ENCODE measurements at places on chromosomes 3 and 15.

DNA sequence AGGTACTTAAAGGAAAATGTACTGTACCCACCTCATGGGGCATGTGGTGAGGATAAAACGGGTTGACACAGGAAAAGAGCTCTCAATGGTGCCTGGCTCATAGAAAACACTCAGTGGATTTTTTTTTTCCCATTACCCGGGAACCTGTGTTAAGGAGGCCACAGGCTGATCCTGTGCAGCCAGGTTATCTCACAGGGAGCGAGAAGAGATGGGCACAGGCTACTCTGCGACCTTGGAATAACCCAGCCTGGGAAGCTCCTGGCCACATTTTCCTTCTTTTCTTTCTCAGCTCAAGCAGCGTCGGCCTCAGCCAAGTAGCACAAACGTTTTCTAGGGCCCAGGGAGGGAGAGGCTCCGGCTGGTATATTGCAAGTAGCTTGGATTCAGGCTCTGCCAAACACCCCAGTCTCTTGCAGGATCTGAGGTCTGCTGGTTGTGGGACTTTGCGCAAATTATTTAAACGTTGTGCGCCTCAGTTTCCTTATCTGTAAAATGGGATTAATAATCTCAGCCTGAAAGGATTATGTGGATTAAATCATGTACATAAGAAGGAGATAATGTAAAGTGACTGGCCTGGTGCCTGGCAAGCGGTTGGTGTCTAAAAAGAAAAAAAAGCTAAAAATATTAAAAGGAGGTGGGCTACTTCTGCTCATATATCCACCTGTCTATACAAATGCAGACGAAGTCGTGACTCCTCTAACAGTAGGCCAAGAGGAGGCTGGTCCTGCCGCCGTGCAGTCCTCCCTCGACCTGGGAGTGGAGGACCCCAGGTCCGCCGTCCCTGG, 2.2 kb downstream of the FURIN start:
- DNase-seq = no peak
- no peaks in the 10 kb centered on the region for H3K36me3 ChIP-seq
- peak overlapping the region; percentile 74 for H3K4me3 ChIP-seq
- peak overlapping the region; percentile 89 for H3K27ac ChIP-seq
- H3K27me3 ChIP-seq = no peaks in the 10 kb centered on the region

DNA sequence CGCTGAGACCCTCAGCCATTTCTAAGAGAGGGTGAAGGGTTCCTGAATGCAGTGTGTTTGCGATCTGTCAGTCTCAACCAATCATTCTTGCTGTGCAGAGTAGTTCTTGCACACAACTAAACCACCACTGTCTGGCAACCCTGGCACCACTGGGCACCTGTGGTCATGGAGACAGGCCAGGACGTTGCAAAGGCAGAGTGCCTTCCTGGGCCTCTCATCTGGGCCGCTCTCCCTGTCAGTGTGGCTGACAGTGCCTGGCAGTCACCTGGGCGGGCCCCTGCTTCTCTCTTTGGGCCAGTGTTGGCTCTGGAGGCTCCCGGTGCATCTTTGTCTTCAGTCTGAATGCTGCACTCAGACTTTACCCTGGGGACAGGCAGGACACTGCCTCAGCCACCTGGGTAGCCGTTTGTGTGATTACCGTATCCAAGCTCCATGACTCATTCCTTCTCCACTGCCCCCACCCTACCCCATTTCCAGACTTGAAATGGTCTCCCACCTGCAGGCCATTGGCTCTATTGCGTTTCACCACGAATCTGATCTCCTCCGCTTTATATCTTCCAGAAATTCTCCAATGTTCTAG, 104.6 kb upstream of the KLF13 start:
- DNase-seq = no peak
- no peaks in the 10 kb centered on the region for H3K27me3 ChIP-seq
- no peak overlapping the region for H3K4me3 ChIP-seq
- no peak overlapping the region for H3K27ac ChIP-seq

DNA sequence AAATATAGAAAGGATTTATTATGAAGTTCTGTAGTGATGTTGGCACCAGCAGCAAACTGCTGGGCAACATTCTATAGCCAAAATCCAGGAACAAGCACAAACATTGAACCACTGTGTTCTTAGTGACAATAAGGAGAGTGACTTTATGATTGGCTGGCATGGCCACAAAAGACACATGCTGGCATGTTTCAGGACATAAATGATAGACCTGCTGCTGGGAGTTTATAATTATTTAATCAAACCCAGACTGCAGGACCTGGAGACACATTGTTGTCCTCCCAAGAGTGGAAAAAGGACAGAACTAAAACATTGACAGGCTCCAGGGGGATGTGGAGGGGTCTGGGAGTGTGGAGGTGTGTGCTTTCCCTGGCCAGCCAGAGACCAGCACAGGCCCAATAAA, 255.3 kb upstream of the LRTM1 start:
- H3K4me1 ChIP-seq = no peaks in the 10 kb centered on the region
- H3K4me3 ChIP-seq = no peak overlapping the region
- no peak overlapping the region for H3K27ac ChIP-seq
- H3K36me3 ChIP-seq = no peaks in the 10 kb centered on the region
- DNase-seq = no peak

- no peak overlapping the region for H3K27ac ChIP-seq
- no peaks in the 10 kb centered on the region for H3K36me3 ChIP-seq
- H3K27me3 ChIP-seq = no peaks in the 10 kb centered on the region
These were observed 3.6 kb downstream of the CHDH start for GRCh38 chr3:53842436-53843194.

GRCh38 chr3:120636795-120637401, 40.8 kb downstream of the NDUFB4 start:
- no peaks in the 10 kb centered on the region for H3K4me1 ChIP-seq
- no peak for DNase-seq
- no peak overlapping the region for H3K4me3 ChIP-seq
- H3K36me3 ChIP-seq = no peaks in the 10 kb centered on the region

GRCh38 chr3:153036846-153037245, 125.2 kb upstream of the RAP2B start:
- H3K36me3 ChIP-seq = no peaks in the 10 kb centered on the region
- H3K4me3 ChIP-seq = no peak overlapping the region
- H3K4me1 ChIP-seq = no peaks in the 10 kb centered on the region
- DNase-seq = no peak
- H3K27me3 ChIP-seq = no peaks in the 10 kb centered on the region
- no peak overlapping the region for H3K27ac ChIP-seq

DNA sequence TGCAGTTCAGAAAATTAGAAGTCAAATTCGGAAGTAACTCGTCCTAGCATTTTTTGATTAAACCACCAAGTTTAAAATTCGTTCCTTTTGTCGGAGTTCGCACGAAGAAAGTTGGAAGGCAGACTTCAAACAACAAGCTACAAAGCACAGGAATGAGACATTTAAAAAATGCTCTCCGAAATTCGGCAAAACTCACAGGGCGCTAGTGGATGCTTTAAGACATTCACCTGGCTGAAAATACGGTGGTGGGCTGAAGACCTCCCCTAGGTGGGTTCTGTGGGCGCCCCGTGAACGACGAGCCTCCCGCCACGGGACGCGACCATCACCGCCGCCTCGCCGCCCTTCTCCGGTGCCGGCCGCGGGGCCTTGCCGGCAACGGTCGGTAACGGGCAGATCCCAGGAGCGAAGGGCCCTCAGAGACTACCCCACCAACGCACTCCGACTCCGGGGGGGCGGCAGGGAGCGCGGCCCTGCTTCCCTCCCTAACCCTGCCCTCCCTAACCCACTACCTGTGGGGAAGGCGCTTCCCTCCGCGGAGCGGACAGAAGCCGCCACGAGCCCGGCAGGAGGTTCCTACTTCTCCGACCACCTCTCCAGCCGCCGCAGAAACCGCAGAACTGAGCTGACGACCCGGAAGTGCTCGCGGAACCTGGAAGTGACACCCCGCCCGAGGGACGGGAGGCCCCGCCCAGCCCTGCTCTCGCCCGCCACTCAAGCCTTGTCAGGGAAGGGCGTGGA, at the start of gene GTF2A2:
Gene GTF2A2 (minus strand): TSS at position 619 of the 738 bp plus-strand sequence. CDS start 5,238 bp downstream, outside the sequence.
- no peak for DNase-seq
- peak within 1 kb of the TSS; percentile 64 for H3K4me3 ChIP-seq
- H3K27ac ChIP-seq = peak within 1 kb of the TSS; percentile 90
- peaks cover 34% of the 10 kb centered on the region for H3K4me1 ChIP-seq
- peaks cover 16% of the 10 kb centered on the region for H3K36me3 ChIP-seq
- no peaks in the 10 kb centered on the region for H3K27me3 ChIP-seq

DNA sequence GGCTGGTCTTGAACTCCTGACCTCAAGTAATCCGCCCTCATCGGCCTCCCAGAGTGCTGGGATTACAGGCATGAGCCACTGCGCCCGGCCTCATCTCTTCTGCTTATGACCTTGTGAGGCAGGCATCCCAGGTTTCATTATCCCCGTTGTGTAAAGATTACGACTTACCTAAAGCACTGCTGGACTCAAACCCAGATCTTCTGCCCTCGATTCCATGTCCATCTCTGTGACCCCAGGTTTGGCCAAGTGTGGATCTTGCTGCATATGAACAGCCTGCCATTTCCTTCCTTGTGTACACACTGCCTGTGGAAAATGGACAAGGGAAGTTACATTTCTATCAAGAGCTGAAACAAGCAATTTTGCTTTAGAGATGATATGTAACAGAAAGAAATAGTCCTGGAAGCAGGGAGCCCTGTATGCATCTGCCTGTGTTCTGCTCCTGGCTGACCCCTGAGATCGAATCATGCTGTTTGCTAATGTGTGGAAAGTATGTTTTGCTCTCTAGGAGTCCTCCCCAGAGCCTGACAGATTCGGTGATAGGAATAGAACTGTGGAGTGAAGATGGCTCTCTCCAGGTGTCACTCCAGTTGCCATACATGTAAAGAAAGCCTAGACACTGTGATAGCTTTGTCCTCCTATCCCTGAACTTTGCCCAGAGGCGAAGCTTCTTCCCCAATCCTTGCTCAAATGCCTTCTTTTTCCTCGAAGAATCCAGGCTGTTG, 11.8 kb upstream of the LIPC start:
- no peak overlapping the region for H3K4me3 ChIP-seq
- no peak overlapping the region for H3K27ac ChIP-seq
- DNase-seq = no peak

DNA sequence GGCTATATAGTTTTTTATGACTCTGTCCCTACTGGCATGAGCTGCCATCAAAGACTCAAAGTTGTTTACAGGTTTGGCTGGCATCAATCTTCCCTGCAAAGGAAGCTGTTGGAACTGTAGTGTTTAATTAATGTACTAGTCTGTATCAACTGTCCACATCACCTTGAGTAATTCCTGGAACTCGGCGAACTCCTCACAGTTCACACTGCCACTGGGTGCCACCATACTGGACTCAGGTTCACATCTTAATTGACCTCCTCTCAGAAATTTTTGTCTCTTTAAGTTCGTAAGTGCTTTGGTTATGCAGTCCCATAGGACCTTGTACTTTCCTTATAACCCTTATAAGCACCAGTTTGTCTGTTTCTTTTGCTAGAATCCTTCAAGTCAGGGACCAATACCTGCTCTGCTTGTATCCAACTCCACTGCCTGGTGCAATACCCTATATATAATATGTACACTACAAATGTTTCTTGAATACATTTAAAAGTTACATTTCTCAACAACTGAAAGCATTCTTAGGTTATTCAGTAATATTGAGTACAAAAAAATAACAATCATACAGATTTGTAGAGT, 3.2 kb downstream of the HIGD1A start:
- DNase-seq = no peak
- no peaks in the 10 kb centered on the region for H3K36me3 ChIP-seq
- H3K27me3 ChIP-seq = no peaks in the 10 kb centered on the region
- no peak overlapping the region for H3K27ac ChIP-seq
- no peak overlapping the region for H3K4me3 ChIP-seq
- peaks cover 46% of the 10 kb centered on the region for H3K4me1 ChIP-seq

DNA sequence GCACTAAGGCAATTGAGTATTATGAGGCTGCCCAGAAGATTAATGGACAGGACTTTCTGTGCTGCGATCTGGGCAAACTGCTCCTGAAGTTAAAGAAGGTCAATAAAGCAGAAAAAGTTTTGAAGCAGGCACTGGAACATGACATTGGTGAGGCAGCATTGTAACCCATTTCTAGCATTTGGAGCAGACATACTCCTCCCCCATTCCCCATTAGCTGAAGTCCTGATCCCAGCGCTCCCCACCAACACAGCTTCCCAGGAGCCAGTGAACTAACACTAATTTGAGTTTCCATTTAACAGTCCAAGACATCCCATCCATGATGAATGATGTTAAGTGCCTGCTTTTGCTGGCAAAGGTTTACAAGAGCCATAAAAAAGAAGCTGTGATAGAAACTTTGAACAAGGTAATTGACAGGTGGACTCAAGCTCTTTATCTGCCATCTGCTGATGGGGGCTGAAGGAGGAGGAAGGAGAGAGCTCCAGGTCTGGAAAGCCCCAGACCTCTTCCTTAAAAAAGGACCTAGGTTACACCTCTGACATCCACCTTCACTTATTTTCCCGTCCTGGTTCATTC, 22.6 kb downstream of the CSRNP1 start:
- no peaks in the 10 kb centered on the region for H3K36me3 ChIP-seq
- peaks cover 17% of the 10 kb centered on the region for H3K4me1 ChIP-seq
- no peak overlapping the region for H3K27ac ChIP-seq
- no peaks in the 10 kb centered on the region for H3K27me3 ChIP-seq
- no peak overlapping the region for H3K4me3 ChIP-seq

DNA sequence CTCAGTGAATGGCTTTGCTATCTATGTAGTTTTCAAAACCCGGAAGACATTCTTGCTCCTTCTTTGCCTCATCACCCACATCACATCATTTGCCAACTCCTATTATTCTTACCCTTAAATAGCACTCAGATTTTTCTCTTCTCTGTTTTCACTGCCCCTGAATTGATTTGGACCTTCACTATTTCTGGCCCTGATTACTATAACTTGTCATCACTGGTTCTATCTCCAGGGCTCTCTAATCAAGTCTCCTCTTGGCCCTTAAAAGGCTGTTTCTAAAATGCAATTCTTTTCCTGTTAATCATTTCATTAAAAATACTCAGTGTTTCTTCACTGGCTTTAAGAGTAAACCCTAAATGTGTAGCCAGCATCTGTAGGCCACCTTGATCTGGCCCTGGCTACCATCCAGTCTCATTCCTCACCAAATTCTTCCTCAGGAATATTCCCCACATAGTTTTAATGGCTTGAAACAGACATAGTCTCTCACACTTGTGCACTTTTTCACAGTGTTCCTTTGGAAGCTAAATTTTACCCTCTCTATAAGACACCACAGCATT, 437.1 kb upstream of the CBLB start:
- no peaks in the 10 kb centered on the region for H3K27me3 ChIP-seq
- no peak for DNase-seq
- no peak overlapping the region for H3K4me3 ChIP-seq
- no peaks in the 10 kb centered on the region for H3K36me3 ChIP-seq
- no peaks in the 10 kb centered on the region for H3K4me1 ChIP-seq

DNA sequence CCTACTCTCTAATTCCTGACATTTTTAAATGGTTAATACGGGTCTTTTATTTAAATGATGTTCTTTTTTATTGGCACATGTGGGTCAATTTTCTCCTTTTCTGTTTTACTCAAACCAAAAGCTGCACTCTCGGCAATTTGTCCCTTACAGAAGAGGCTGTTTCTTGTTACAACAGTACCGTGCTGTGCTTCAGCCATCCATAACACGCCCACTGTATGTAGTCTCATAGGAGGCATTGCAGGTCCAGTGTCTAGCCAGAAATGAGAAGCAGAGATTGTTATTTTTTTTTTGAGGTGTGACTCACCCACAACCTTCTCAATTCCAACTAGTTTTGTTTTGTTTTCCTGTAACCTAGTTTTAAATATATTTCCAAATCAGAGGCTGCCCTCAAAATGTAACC, 164.6 kb downstream of the GMNC start:
- H3K27ac ChIP-seq = no peak overlapping the region
- H3K27me3 ChIP-seq = no peaks in the 10 kb centered on the region
- no peak for DNase-seq
- H3K4me3 ChIP-seq = no peak overlapping the region
- H3K4me1 ChIP-seq = no peaks in the 10 kb centered on the region

- H3K36me3 ChIP-seq = no peaks in the 10 kb centered on the region
- no peak for DNase-seq
- no peak overlapping the region for H3K27ac ChIP-seq
- H3K4me1 ChIP-seq = peaks cover 59% of the 10 kb centered on the region
- no peak overlapping the region for H3K4me3 ChIP-seq
These were observed 111.2 kb downstream of the ETFA start for GRCh38 chr15:76200083-76200465.
